ENCODE measurements at places on chromosomes 2 and 18.

DNA sequence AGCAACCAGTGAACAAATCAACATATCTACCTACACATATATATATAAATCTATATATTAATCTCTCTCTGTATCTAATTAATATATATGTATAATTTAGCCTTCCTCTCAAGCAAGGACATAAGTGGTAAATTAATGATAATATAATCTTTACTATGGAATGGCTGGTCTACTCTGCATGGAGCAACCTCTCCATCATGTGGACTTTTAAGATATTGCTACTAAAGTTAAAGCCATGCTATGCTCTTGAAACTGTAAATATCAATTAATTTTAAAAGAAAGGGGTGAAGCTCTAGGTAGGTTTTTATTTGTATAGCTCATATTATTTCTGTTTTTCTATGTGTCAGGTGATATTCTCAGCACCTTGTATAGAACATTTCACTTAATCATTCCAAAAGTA lies 147.0 kb downstream of the PPP1R1C start:
- no peak for DNase-seq

DNA sequence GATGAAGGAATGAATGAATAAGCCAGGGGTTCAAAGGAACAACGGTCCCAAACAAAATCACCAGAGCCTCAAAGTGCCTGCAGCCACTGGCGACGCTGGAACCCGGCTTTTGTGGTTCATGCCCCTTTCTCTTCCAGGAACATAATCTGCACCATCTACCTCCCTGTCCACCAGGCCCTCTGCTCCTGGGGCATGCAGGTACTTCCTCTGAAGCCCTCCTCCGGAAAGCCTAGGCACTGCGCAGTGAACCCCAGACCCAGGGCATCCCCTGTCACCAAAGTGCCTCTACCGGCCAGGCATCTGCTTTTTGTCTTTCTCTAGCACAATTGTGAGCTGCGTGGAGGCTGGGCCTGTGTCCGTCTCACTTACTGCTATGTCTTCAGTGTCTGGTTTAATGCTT lies 98.6 kb upstream of the TMEM200C start:
- DNase-seq, result no peak

DNA sequence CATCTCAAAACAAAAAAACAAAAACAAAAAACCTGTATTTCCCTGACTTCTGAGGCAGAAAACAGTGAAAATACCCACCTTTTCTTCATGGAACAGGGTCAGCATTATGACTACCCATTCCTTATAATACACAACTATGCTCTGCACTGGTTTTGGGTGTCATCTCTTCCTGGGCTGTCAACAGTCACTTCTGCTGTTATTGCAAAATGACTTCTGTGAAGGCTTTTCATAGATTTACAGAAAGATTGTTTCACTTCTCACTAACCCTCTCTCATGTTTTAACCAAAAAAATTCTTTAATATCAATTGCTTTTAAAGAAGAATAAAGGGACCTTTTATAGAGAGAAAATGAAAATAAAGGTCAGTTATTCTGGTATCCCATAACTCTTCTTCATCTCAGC lies 26.5 kb upstream of the PIK3C3 start:
- no peak for DNase-seq

DNA sequence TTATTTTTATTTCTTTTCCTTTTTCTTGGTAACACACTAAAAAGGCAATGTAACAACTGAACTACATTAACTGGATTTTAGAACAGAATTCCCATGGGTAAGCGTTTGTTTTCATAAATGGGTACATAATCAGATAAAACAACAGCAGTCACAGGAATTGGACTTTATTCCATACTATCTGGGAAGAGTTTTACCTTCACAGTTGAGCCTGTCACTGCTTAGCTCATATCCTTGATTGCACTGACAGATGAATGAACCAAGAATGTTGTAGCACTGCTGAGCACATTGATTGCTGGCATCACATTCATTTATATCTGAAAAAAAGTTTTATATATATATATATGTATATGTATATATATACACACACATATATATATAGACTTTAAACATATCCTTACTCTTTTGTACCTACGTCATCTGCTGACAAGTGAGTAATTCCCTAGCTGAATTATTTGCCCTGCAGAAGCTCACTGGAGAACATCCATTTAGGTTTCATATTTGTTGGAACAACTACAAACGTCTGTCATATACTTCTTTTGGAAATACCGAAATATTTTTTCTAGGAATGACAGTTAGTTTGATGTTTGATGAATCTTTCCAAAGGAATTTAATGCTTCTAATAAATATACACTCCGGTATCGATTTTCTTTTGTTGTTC lies 47.0 kb downstream of the EFEMP1 start:
- DNase-seq, result no peak

DNA sequence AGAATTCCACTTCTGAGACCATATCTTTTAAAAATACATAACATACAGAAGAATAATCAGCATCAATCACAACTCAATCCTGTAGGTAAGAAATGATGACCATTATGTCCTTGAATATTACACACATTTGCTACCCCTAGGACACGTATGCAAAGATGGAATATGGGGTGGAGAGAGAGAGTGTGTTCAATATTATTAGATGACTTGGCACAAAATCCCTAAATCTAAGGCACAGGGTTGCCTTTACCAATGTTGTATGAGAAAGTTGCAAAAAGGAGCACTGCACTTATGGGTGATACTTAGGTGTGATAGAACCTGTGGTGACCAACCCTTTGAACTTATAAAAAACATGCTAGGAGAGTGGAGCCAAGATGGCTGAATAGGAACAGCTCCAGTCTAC lies 326.2 kb upstream of the FSHR start:
- no peak for DNase-seq

DNA sequence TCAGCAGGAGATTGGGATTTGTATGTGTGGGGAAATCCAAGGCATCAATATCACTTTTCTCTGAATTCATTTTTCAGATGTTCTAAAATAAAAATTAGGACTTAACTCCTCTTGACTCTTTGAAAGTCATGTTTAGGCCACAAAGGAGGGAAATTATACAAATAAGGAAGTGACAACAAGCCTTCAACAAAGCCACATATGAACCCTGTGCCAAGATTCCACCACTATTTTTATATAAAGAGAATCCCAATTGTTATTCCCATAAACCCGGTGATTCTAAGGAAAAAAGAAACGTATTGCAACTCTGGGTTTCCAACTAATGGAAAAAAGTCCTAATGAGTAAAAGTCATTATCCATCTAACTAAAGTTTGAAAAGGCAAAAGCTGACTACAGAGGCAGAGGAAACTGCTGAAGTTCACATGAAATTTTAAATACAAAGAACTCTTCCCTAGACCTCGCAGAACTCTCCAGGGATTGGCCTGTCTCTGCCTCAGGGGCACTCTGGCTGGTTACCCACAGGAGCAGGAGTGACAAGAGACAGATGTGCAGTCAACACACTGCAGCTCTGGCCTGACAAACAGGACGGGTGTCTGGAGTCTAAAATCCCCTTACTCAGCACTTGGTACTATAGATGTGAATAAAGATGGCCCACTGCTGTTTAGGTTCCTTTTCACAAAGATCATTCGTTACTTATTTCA lies 11.5 kb downstream of the NPC1 start:
- DNase-seq, result no peak

- DNase-seq, result no peak
Observed at GRCh38 chr18:7575465-7576028, 8.4 kb downstream of the PTPRM start.

DNA sequence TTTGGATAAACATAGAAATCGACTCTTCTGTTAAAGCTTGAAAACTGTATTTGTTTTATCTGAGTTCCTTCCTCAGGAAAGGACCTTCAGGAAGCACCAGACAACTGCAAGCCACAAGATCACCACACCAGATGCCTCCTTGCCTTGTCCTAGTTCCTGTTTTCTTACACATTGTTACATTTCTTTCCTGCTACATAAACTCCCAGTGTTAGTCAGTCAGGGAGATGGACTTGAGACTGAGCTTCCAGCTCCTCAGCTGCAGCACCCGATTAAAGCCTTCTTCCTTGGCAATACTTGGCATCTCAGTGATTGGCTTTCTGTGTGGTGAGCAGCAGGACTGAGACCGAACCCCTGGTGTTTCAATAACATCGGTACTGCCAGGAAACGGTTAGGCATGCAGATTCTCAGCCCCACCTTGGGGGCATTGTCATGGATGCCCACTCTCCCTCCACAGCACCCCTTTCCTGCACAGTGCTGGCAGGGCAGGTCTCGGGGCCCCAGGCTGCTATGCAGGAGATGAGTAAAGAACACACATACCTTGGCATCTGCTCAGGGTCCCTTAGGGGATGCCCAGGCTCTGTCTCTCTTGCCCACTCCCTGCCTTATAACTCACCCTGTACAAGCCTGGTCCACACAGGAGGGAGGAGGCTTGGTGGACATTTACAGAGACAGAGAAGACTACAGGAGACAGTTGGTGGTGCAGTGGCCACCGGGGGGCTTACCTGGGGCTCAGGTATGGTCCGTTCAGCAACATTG lies 32.6 kb downstream of the ANKMY1 start:
- no peak for DNase-seq

GRCh38 chr2:173397539-173397938 lies 42.9 kb downstream of the CDCA7 start:
- DNase-seq, result no peak

GRCh38 chr2:218326315-218326714 lies 30.3 kb upstream of the CATIP start:
- no peak for DNase-seq

Data from cortex of kidney (tissue), 1 donor.